ENCODE measurements at places on chromosomes 16 and 17.

DNA sequence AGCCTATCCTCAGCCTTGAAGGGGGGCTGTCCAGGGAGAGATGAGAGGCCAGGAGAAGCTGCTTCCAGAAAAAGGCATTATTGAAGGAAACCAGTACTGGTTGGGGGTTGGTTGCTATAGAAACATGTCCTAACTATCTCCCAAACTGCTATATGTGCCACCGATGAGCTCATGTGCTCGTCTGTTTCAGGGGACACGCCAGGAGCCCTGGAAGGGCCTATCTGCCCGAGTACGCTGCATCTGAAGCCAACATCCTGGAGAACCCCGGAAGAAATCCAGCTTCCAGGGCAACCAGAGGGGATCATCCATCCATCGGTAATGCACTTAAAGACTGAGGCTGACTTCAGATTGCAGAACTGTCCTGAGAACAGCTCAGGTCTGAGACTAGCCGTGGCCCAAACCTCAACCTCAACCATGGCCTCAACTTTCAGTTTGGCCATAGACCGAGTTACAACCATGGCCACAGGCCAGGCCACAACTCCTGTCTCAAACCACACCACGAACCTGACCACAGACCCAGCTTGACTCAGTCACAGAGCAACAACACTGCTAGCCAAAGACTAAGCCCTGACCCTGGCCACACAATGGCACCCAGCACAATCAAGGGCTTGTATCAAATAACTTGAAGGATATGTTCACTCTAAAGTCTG is 10.2 kb downstream of the PITPNM3 start:
- no peak for DNase-seq

DNA sequence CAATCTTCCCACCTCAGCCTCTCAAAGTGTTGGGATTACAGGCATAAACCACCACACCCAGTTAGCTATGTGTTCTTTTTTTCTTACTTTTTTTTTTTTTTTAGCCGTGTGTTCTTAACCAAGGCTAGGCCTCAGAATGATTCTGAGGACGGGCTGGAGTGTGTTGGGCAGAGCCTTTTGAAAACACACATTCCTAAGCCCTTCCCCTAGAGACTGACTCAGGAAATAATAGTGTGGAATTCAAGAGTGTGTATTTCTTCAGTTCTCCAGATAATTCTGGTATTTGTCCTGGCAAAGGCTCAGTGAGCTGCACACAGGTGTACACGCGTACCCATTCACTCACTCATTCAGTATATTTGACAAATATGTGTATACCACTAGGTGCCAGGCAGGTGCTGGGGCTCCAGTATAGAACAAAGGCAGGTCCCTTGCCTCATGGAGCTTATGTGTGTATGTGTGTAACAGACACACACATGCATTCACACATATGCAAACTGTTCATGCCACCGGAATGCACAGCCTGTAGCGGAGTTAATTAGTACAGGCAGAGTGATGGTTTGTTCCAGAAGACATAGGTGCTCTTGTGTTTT is 19.4 kb upstream of the NFATC3 start:
- no peak for DNase-seq

GRCh38 chr17:17762744-17763105 is 74.1 kb downstream of the SREBF1 start:
- no peak for DNase-seq

DNA sequence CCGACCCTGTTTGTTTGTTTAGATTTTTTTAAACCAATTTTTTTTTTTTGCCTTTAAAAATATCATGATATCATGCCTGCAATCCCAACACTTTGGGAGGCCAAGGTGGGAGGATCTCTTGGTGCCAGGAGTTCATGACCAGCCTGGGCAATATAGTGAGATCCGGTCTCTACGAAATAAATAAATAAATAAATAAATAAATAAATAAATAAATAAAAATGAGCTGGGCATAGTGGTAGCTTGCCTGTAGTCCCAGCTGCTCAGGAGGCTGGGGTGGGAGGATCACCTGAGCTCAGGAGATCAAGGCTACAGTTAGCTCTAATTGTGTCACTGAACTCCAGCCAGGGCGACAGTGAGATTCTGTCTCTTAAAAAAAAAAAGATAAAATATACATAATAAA is 8.1 kb upstream of the IGF2BP1 start:
- DNase-seq: no peak

DNA sequence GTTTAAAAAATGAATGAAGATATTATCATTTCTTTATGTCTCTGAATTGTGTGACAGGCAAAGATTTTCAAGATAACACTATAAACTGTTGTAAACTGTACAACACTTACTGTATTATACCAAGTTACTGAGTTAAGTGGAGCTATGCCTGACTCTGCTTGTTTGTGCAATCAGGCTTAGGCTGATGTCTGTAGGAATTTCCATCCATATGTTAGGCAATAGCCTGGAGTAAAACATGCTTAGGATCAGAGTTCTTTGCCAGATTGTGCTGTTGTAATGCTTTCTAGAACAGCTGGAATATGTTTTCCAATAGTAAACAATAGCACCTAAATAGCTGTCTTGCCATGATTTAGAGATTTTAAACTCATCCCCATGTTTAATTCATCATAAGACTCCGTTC is 1496.7 kb downstream of the CDH11 start:
- DNase-seq: no peak

- no peak for DNase-seq
Measured at GRCh38 chr16:3514621-3515020, 13.8 kb downstream of the CLUAP1 start.

DNA sequence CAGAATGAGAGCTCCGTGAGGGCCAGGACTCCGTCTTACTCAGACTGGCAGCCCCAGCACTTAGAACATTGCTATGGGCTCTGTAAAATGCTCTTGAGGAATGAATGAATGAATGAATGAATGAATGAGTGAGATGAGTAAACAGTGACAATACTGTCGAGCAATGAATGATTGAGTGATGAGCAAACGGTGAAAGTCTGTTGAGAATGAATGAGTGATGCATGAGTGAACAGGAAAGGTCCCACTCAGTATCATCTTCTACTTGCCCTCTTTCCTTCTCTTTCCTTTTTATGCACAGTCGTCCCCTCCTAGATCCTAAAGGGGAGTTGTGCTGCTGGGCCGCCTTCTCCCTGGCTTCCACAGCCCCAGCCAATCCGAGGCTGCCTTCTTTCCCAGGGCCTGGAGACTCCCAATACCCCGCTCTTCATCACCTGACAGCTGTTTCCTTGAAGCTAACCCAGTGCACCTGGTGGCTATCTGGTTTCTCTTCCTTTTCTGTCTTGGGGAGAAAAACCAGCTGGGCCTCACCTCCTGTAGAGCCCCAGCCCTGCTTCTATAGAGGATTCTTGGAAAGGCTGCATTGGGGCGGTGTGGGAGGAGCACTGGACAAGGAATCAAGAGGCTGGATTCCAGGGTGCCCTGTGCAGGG is 32.7 kb upstream of the CACNG1 start:
- DNase-seq: no peak

- DNase-seq: no peak
Measured at GRCh38 chr17:80394629-80395216, 20.2 kb upstream of the ENDOV start.

DNA sequence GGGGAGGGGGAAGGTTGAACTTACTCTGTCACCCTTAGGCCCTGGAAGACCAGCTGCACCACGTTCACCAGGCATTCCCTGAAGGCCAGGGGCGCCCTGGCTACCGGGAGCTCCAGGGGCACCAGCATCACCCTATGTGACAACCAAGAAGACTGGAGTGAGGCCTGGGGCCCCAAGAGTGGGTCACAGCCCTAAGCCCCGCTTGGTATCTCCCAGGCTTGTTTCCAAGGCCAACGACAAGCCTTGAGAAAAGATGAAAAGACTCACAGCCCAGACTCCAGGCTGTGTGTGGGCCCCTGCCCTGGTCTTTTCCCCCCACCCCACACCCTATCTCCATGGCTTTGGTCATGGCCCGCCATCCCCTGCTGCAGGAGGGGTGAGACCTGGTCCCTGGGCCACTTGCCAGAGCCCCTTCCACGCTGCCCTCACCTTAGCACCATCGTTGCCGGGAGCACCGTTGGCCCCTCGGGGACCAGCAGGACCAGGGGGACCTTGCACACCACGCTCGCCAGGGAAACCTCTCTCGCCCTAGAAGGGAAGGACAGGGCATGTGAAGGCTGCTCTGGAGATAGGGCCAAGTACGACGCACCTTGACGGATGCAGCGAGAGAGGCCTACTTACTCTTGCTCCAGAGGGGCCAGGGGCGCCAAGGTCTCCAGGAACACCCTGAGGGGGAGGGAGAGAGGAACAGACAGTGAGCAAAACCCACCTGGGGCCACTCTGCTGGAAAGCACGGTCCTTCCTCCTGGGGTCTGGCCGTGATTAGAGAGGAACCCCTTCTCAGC is 9.9 kb downstream of the COL1A1 start:
- no peak for DNase-seq

GRCh38 chr17:58326609-58327362 is 1.8 kb downstream of the TSPOAP1 start:
- no peak for DNase-seq

DNA sequence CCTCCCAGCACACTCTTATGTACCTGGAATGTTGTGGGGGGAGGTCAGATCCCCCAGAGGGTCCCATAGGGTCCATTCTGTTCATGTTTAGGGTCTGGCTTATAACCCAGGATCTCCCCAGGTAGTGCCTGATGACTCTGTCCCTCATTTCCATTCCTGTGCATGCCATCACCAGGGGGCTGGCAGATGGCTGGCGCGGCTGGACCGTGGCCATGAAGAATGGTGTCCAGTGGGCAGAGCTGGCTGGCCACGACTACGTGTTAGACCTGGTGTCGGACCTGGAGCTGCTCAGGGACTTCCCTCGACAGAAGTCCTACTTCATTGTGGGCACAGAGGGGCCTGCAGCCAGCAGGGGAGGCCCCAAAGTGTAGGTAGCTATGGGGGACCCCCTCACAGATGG is 35.0 kb upstream of the ALKBH5 start:
- no peak for DNase-seq

DNA sequence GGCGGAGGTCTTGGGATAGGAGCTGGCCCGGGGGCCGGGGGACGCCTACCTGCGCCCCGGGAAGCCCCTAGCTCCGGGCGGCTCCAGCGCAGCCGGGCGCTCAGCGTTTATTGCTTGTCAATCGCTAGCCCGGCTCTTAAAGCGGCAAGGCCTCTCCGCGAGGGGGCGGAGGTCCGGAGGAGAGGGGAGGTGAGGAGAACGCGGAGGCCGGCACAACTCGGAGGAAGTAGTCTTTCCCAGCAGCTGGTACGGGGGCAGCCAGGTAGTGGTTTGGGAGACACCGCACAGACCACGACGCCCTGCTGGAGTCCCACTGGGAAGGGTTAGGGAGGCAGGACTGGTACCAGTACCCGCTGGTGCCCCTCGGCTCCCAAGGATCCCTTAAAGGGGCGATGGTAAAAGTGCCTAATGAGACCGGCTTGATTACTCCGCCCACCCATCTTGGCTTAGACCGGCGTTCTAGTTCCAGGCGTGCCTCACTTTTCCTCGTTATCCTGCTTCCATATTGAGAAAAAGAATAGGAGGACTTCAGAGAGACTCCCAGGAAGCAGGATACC is at the start of gene MPP2:
TSS of gene MPP2 (minus strand) at position 112 of the 557 bp plus-strand sequence. CDS start 3,076 bp downstream, outside the sequence.
- no peak for DNase-seq

All from stimulated activated CD8-positive, alpha-beta memory T cell treated with anti-CD3 and anti-CD28 coated beads, Interleukin-15, amount 100 ng/mL, for 4 hours (primary cell).